ENCODE measurements at places on chromosomes 12 and 14. TPM values are rescaled to one million over a fixed set of nuclear protein-coding genes. Genes with fewer than 3 reads are reported as not detected.

The BDKRB2 gene
- not detected for total RNA-seq

The HSPA2 gene
- total RNA-seq = 1.8 TPM

The LIN7A gene
- 0.13 TPM for total RNA-seq

The TFCP2 gene
- total RNA-seq = 33.1 TPM

The SLC6A12 gene
- 0.42 TPM for total RNA-seq
